Left renal pelvis (tissue), 4 donors: ENCODE measurements at places on chromosomes 4 and X. TPM values are rescaled to one million over a fixed set of nuclear protein-coding genes. Genes with fewer than 3 reads are reported as not detected.

- no peak for DNase-seq
Measured at GRCh38 chr4:169958629-169959028, 67.6 kb downstream of the MFAP3L start.

DNA sequence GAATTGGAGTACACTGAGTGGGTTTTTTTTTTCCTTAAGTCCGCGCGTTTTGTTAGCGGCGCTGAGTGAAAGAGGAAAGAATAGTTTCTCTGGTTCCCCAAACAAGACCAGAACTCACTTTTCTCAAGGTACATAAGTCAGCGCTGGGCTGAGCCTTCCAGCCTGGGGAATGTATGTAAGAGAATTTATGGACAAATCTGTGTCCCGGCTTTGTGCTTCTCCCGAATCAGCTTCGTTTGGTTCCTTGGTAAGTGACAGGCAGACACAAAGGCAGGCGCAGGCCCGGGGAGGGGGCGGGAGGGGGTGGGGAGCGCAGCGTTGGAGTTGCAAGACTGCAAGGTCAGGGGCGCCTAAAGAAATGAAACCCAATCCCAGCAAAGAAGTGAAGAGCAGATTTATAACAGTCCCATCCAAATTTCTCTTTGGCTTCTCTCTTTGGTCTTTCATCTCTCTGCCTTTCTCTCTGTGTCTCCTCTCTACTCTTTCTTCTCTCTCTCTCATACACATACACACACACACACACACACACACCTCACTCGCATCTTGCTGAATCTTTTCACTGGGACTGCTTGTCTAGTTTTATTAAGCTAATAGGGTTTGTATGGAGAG, 981 bp downstream of the TET2 start:
- peak; percentile 50 for DNase-seq

GRCh38 chrX:150192816-150193215, 170.3 kb upstream of the MAMLD1 start:
- no peak for DNase-seq

DNA sequence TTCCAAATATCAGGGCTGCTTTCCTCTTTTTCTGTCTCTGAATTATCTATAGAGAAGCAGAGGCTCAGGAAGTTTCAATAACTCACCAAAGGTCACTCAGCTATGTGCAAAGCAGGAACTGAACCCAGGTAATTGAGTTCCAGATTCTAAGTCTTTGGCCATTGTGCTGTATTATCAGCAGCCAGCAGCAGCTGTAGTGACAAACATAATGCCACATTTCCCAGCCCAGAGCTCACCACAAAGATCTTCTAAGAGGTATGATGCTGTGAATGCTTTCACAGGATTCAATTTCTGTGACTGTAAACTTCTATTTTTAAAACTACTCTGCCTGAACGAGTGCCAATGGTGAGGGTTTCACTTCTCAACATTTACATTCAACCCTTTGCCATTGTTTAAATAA, 56.4 kb downstream of the SPOCK3 start:
- no peak for DNase-seq

DNA sequence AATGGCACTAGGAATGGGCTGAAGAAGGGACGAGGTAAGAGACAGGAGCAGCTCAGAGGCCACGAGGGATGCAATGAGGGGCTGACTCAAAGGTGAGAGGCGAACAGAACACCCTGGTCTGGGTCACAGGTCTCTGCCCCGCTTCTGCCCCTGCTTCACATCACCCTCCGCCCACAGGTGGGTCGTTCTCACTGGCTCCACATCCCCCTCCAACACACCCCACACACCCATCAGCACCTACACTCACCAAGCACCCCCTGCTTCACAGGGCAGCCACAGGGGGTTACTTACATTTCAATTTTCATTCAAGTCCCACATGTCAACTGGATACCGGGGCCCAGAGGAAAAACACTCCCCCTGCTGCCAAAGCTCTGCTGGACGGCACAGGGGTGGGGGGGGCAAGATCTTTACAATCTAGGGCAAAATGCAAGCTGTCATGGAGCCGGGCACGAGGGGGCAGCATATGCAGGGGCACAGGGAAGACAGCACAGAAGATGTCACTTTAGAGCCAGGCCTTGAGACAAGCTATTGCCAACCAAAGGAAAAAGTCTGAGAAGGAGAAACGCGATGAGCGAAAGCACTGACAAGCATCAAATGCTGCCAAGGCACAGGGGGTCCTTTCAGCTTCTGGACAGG, 94.0 kb downstream of the AFAP1 start:
- no peak for DNase-seq

- DNase-seq: no peak
Measured at GRCh38 chr4:153247116-153247490, 42.9 kb downstream of the TRIM2 start.

Gene PTPN13
- polyA plus RNA-seq: 158 TPM

Gene EIF1AX
- 133 TPM for polyA plus RNA-seq

Gene ATP8A1
- polyA plus RNA-seq: 32.4 TPM
